ENCODE measurements at places on chromosomes 4 and X. TPM values are rescaled to one million over a fixed set of nuclear protein-coding genes. Genes with fewer than 3 reads are reported as not detected.

The ETNPPL gene
- total RNA-seq: 5.4 TPM

The SHOX gene
- total RNA-seq: 7.5 TPM

The LAMP2 gene
- 31.5 TPM for total RNA-seq

DNA sequence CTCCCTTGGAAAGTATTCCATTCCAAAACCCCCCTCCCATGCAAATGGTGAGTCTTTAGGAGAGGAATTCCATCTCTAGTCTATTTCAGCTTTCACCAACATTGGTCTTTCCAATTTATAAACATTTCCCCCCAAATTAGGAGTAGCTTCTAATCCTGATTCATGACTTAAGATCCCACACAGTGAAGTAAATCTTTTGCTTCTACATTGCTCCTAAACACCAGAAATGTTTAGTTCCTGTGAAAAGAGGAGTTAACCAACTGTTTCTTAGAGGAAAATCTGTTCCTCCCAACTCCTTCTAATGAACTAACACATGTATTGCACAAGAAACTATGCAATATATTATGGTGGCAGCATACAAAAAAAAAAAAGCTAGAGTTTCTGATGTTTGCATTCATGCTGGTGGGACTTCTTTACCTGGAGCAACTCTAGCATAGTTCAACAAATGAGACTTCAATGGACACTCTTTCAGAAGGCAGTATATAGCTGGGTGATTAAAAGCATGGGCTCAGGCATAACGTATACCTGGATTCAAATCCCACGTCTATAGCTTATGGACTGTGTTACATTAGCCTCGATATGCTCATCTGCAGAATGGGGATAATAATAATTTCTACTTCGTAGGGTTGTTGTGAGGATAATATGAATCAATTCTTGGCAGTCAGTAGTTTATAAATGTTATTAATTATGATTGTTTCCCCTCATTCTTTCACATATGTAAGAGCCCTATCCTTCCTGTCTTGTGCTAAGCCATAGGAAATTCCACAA, 131.6 kb upstream of the TMEM164 start:
- DNase-seq: no peak

- no peak for DNase-seq
Observed at GRCh38 chrX:69170319-69170718, 5.1 kb upstream of the PJA1 start.

DNA sequence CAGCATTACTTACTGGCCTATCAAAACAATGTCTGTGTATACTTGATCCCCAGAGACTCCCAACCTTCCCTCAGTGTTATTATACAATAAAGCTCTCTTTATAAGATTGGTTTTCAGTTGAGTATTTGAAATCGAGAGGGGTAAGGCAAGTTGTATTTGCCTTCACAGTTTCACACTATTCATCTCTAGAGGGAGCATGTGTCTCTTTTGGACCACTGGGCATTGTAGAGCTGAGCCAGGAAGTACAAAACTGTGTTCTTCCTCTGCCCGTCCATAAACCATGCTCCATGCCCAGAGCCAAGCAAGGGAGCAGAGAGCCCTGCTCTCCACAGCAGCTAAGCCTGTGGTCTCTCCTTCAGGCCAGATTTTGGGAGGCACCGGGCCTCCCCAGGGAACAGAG, 61.5 kb upstream of the HHIP start:
- no peak for DNase-seq

DNA sequence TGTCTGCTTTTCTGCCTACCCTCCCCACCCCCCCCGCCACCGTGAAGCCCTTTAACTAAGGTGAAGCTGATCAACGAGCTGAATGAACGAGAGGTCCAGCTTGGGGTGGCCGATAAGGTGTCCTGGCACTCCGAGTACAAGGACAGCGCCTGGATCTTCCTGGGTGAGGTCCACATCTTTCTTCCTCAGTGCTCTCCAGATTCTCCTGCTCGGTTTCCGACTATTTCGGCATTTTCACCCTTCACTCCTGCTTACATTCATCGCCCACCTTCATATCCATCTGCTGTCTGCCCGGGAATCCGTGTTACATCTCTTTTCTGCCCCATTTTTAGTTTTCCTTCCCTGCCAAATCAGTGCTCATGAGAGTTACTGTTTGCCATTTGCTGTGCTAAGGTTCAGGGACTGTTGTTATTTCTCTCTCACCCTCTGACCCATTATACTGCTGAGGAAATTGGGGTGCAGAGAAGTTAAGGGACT, 459 bp downstream of the RBMX2 start:
- DNase-seq: peak; percentile 3
